ENCODE measurements at places on chromosomes 13 and 19.

DNA sequence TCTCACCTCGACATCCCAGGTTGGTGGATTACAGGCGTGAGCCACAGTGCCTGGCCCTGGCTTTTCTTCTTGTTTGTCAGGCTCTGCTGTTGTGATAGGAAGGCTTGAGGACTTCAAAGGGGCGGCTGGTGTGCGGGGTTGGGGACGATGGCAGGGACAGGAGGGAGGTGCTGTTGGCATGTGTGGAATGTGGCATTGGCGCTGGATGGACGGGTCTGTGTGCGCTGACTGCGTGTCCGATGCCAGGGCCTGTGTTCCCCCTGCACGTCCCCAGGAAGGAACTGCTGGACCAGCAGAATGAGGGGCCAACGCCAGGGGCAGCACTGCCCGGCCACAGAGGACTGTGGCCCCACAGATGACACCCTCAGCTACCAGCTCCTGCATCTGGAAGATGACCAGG lies 12.7 kb upstream of the PTBP1 start:
- no peak overlapping the region for H3K27ac ChIP-seq
- peaks cover 21% of the 10 kb centered on the region for H3K4me1 ChIP-seq
- no peak overlapping the region for H3K4me3 ChIP-seq
- no peaks in the 10 kb centered on the region for H3K27me3 ChIP-seq
- no peak for DNase-seq

DNA sequence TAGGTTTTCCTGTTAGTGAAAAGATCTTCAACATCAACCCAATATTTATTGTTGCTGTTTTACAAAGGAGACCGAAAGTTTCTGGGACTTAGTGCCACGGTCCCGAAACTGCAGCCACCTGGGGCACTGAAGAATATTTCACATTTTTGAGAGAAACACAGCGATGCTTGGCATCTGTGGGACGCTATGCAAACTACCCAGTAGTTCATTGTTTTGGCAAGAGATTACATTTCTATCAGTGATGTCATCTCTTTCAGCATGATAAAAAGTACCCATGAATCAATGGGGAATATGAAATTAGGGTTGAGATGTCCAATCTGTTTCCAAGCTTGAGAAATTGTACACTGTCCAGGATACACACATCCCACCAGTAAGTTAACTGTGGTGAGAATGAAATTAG lies 43.9 kb downstream of the TGDS start:
- peaks cover 7% of the 10 kb centered on the region for H3K27me3 ChIP-seq
- H3K4me1 ChIP-seq, result peaks cover 28% of the 10 kb centered on the region
- no peak overlapping the region for H3K4me3 ChIP-seq

- H3K27ac ChIP-seq, result no peak overlapping the region
- H3K36me3 ChIP-seq, result peaks cover 5% of the 10 kb centered on the region
- no peak for DNase-seq
- peaks cover 1% of the 10 kb centered on the region for H3K27me3 ChIP-seq
Measured at GRCh38 chr19:11446652-11447301, 11.3 kb downstream of the PRKCSH start.

DNA sequence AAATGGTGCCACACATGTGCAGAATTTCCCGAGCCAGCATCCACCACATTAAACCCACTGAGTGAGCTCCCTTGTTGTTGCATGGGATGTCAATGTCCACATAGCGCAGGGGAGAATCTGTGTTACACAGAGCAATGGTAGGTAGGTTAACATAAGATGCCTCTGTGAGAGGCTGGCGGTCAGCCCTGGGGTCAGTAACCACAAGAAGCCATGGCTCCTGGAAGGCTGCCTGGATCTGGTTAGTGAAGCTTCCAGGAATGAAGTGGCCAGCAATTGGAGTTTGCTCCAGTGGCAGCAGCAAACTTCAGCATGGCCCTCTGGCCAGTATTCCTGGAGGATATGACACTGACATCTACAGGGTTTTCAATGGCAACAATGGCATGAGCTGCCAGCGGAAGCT lies 37.0 kb upstream of the PCDH9 start:
- H3K36me3 ChIP-seq, result no peaks in the 10 kb centered on the region
- H3K27ac ChIP-seq, result no peak overlapping the region
- no peaks in the 10 kb centered on the region for H3K27me3 ChIP-seq
- DNase-seq, result no peak

DNA sequence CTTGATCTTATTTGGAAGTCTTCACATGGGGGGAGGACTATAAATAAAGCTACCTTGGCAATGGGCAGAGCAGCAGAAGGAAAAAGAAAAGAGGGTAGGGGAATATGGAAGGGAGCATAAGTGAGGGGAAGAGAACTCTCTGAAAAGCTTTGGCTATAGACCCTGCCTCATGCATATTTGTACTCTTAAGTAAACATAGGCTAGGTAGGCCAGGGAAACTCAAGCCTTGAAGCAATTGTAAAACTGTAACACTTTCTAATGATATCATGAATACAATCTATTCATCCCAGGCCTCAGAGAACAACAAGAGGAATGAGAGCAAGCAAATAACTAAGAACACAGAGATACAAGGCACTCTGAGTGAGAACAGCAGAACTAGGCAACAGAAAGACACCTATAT lies 20.4 kb downstream of the MYCBP2 start:
- H3K4me1 ChIP-seq, result peaks cover 84% of the 10 kb centered on the region
- peaks cover 12% of the 10 kb centered on the region for H3K36me3 ChIP-seq
- no peak for DNase-seq
- H3K4me3 ChIP-seq, result no peak overlapping the region
- peak overlapping the region; percentile 25 for H3K27ac ChIP-seq
- no peaks in the 10 kb centered on the region for H3K27me3 ChIP-seq

GRCh38 chr13:35954207-35954560 lies 177.0 kb downstream of the DCLK1 start:
- H3K4me3 ChIP-seq, result no peak overlapping the region
- H3K27ac ChIP-seq, result no peak overlapping the region
- H3K27me3 ChIP-seq, result peaks cover 8% of the 10 kb centered on the region
- H3K36me3 ChIP-seq, result no peaks in the 10 kb centered on the region
- DNase-seq, result no peak

DNA sequence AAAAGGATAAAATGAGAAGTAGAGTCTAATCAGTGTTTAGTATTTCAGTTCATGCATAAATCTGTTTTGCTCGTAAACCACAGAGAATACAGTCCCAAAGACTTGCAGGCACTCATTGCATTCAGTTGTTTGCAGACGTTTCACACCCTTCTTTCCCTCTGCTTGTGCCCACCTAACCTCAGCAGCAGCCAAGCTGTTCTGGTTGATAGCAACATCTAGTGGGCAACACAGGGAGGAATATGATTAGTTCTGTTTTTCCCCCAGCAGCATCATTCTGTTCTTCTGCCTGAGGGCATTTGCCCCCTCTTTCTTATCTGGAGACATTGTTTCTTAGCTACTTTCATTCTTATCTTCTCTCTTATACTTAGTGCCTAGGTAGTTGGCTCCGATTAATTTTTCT lies 135.6 kb downstream of the PAN3 start:
- H3K36me3 ChIP-seq, result 0 out of 2 replicates have a peak, but pooled peaks cover 7% of the 10 kb centered on the region
- peaks cover 9% of the 10 kb centered on the region for H3K4me1 ChIP-seq
- H3K27me3 ChIP-seq, result peaks cover 2% of the 10 kb centered on the region
- no peak overlapping the region for H3K4me3 ChIP-seq

DNA sequence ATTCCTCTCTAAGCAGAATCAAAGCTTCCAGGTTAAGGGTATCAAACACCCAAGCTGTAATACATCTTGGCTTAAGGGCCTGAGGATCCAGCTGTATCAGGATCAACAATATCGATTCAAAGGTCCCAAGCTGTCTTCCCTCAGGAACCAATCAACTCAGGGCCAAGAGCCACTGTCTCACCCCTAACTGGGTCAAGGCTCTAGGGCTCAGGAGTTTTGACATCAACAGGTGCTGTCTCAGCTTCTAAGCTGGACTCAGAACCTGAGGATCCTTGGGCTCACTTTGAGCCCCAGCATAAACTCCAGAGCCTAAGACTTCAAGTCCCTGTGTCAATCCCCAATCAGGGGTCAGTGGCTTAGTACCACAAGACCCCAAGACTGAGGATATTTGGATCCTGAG lies 917 bp downstream of the FBXW9 start:
- peaks cover 11% of the 10 kb centered on the region for H3K4me1 ChIP-seq
- H3K27ac ChIP-seq, result peak overlapping the region; percentile 53

DNA sequence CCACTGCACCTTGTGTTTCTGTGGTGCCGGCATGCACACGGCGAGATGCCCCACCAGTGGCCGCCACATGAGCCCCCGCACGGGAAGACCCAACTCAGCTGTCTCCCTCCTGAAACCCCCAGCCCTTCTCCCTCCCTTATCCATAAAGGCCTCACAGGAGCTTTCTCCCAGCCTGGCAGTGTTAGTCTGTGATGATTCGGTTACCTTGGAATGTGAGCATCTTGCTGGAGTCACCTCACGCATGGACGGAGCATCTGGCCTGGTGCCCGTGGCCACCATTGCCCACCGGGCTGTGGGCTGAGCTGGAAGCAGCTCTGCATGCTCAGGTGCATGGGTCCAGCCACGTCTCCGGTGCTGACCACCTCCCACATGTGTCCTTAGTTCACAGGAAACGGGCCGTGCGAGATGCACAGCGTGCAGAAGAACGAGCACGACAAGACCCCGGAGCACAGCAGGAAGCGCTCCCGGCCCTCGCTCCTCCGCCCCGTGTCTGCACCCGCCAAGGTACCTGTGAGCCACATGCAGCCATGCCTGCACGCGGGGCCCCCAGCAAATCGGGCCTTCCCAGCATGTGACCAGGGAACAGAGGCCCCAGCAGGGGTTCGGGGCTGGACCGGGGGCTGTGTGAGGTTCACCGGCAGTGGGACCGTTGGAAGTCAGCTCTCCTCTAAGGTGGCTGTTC lies 22.0 kb downstream of the SIN3B start:
- no peaks in the 10 kb centered on the region for H3K27me3 ChIP-seq
- DNase-seq, result peak; percentile 64
- peak overlapping the region; percentile 91 for H3K27ac ChIP-seq
- H3K4me1 ChIP-seq, result peaks cover 27% of the 10 kb centered on the region

DNA sequence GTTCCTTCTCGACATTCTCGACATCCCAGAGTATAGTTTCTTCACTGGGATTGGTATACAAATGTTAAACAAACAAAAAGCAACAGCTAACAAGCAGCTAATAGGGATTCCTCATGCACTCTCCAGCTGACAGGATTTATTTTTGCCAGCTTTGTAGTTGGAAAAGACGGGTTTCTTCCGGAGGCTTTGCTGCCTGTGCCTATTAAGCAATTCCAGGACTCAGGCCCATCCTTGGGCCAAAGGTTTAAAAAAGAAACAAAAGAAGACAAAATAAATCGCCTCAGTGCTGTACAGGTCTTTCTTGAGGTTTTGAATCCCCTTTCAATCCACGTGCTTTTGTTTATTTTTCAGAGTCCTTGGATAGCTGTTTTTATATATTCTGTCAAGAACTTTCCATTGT lies 1414.5 kb upstream of the PCDH9 start:
- no peak overlapping the region for H3K4me3 ChIP-seq
- DNase-seq, result no peak
- H3K36me3 ChIP-seq, result no peaks in the 10 kb centered on the region
- no peaks in the 10 kb centered on the region for H3K4me1 ChIP-seq
- H3K27me3 ChIP-seq, result no peaks in the 10 kb centered on the region
- no peak overlapping the region for H3K27ac ChIP-seq

DNA sequence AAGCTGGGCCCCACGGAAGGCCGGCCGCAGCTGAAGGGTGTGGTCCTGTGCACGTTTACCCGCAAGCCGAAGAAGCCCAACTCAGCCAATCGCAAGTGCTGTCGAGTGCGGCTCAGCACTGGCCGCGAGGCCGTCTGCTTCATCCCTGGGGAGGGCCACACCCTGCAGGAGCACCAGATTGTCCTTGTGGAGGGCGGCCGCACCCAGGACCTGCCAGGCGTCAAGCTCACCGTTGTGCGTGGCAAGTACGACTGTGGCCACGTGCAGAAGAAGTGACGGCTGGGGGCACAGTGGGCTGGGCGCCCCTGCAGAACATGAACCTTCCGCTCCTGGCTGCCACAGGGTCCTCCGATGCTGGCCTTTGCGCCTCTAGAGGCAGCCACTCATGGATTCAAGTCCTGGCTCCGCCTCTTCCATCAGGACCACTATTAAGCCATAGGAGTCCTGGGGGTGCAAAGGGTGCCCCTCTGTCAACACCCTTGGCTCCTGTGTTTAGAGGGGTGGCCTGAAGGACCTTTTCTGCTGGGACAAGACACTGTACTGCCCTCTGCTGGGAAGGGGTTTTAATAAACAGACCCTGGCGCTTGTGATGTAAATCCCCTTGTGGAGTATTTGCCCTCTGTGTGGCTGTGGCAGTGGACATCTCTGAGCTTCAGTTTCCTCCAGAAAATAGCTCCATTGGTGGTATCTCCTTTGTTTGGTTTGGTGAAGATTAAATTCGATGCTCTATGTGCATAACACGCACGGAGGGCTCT lies 1.9 kb downstream of the MRPS12 start:
- H3K27ac ChIP-seq, result no peak overlapping the region
- peaks cover 23% of the 10 kb centered on the region for H3K4me1 ChIP-seq
- no peaks in the 10 kb centered on the region for H3K27me3 ChIP-seq
- H3K36me3 ChIP-seq, result peaks cover 30% of the 10 kb centered on the region
- peak overlapping the region; percentile 45 for H3K4me3 ChIP-seq

DNA sequence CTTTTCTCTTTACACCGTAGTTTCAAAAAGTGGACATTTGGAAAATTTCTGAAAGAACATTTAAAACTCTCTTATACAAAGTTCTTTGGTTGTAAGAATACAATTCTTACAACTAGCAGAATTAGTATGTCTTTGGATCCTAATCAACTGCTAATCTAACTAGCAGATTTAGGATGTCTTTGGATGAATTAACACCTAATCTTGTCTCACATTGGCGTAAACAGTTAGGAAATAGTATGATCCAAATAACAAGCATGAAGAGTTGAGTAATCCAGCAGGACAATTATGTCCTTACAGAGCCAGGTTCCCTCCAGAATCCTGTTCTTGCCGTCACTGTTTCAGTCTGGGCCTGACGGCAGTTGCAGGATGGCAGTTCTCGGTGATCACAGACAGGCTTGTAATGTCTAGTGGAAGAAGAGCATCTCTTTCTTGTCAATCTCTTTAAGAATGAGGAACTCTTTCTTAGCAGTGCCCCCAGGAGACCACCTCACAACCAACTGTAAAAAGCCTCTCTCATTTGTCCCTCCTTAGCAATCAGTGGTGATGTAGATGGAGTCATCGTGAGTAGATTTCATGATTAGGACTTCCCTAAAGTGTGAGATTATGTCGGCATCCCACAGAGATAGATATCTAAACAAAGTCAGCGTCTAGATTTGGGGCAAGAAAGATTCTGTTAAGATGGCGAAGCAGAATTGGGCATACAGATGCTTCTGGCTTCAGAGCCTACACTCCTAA lies 5.7 kb upstream of the TNFSF13B start:
- no peak for DNase-seq
- H3K27me3 ChIP-seq, result no peaks in the 10 kb centered on the region
- peaks cover 9% of the 10 kb centered on the region for H3K36me3 ChIP-seq
- H3K27ac ChIP-seq, result no peak overlapping the region

- no peaks in the 10 kb centered on the region for H3K4me1 ChIP-seq
- H3K36me3 ChIP-seq, result peaks cover 11% of the 10 kb centered on the region
- H3K27ac ChIP-seq, result no peak overlapping the region
- H3K27me3 ChIP-seq, result no peaks in the 10 kb centered on the region
Measured at GRCh38 chr13:111598747-111599146, 278.3 kb downstream of the TEX29 start.

GRCh38 chr13:21371011-21371410 lies 88.1 kb downstream of the ZDHHC20 start:
- no peaks in the 10 kb centered on the region for H3K27me3 ChIP-seq
- DNase-seq, result no peak
- H3K4me3 ChIP-seq, result no peak overlapping the region
- H3K36me3 ChIP-seq, result no peaks in the 10 kb centered on the region
- H3K27ac ChIP-seq, result no peak overlapping the region
- H3K4me1 ChIP-seq, result no peaks in the 10 kb centered on the region

All from HFFc6 (cell line).